GM04503 (cell line): ENCODE measurements at places on chromosomes 4 and X.

GRCh38 chr4:97252615-97253154 lies 890.6 kb downstream of the STPG2 start:
- no peak for DNase-seq

GRCh38 chrX:133175605-133176004 lies 42.5 kb downstream of the TFDP3 start:
- DNase-seq: no peak

GRCh38 chr4:168598191-168598590 lies 101.3 kb downstream of the PALLD start:
- peak; percentile 84 for DNase-seq

DNA sequence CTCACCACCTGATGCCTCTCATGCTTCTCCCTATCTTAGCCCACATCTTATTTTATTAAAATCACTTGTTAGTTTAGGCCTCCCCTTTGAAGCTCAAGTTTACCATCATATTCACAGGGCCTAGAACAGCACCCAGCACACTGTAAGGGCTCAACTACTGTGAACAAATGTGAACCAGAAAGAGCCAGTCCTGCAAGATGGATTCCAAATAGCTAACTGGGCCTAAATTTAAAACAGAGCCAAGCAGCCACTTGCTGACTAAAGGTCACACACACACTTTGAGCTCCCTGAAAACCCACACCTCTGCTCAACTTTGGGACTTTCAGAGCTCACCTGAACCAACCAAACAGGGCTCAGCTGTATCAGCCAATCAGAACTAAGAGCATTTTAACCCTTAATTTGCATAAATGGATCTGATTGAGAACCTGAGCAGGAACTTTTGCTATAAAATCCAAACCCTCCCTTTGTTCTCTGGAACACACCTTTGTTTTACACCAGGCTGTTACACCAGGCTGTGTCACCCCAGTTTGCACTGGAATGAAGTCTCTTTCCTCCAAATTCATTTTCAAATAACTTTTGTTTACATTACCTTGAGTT lies 62.1 kb upstream of the EXOC1L start:
- DNase-seq: no peak

- no peak for DNase-seq
Observed at GRCh38 chrX:30864383-30864785, 24.7 kb downstream of the TAB3 start.

DNA sequence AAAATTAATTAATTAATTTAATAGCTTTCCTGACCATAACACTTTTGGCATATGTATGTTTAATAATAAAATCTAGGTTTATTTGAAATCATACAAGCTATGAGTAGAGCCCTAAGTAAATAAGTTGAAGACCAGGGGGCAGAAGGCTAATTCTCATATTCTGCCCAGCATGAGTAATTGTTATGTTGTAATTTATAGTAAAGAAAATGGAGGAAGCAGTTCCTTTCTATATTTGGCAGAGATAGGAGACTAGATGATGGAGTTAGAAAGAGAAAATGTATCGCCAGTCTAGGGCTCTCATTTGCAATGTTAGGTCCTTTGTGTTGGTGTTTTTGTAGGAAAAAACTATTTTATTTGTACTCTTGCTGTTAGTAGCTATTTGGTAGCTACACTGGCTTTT lies 89.1 kb downstream of the FNIP2 start:
- no peak for DNase-seq

DNA sequence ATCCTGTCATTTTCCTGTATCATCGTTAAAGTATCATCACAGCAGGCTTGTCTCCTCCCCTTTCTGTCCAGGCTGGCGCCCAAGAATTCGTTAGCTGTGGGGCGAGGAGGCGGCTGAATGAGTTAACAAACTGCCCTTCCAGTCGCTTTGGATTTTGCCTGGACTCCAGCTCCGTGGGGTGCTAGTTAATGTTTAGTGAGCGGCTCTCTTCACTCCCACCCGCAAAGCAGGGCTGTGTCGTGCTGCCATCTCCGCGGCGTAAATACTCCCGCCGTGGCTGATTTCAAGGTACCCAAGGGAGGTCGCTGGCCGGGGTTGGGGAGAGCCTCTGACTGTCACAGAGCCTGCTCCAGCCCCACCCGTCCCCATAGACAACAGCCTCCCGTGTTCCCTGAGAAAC lies 44.9 kb upstream of the SPRY1 start:
- no peak for DNase-seq

DNA sequence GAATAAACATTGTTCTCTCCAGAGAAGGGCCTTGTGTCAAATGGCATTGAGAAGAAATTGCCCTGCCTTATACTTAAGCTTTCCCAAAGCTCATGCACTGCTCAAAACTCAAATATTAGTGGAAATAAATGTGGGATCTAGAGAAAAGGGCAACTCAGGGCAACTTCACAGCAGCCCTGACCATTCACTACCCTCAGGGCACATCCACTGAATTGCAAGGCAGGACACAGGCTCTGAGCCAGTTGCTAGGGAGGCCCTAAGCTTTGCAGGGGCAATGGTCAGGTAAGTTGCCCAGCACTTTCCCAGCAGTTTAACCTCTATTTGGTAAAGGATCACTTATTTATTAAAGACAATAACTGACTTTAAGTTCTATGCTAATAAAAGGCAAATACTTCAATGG lies 255.3 kb upstream of the TEX13A start:
- no peak for DNase-seq

GRCh38 chr4:2366252-2367192 lies 51.9 kb downstream of the ZFYVE28 start:
- no peak for DNase-seq

DNA sequence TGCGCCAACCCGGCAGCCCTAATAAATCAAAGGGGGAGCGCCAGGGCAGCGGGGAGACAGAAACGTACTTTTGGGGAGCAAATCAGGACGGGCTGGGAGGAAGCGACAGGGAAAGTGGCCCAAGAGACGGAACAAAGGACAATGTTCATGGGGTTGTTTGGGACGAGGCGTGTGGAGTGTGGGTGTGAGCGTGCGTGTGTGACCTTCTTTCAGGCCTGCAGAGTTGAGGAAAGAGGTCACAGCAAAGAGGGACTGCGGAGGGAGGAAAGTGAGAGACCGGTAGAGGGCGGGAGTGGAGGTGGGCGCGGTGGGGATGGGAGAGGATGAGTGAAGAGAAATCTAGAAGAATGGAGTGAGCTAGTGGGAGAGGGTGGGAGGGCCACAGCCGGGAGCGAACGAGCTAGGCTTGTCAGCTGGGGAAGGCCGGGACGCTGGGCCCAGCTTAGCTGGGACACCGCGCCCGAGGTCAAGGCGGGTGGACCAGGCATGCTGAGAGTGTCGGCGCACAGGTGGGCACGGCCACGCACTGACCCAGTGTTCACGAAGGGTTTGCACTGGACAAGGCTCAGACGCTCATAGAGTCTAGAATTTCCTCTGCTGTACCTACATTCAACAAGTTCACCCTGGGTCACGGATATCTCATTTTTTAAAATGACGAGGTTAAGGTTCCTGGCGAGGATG lies 14.7 kb upstream of the PITX2 start:
- no peak for DNase-seq

- no peak for DNase-seq
Observed at GRCh38 chr4:37661772-37662171, 24.4 kb downstream of the RELL1 start.

- no peak for DNase-seq
Observed at GRCh38 chr4:20403290-20403689, 151.6 kb downstream of the SLIT2 start.

DNA sequence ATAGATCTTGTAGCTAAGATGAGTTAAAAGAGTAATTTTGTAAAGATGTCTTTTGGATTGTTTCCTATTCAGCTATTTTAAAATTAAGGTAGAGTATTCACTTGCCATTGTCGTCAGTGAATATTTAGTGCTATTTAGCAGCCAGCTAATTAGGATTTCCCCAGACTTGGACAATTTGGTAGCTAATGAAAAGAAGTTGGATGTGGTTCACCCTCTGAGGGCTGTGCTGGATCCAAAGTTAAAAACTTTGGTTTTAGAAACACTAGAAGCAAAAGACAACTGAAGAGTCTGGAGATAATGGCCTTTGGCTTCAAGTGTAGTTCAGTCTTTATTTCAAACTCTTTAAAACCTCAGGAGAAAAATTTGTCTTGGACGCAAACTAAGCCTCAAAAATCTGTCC lies 41.3 kb downstream of the ATG4A start:
- no peak for DNase-seq

GRCh38 chr4:20552004-20552403 lies 148.3 kb upstream of the PACRGL start:
- no peak for DNase-seq

GRCh38 chr4:107835406-107835805 lies 10.7 kb downstream of the SGMS2 start:
- DNase-seq: no peak

- DNase-seq: peak; percentile 77
Observed at GRCh38 chr4:101191302-101192098, 155.8 kb downstream of the PPP3CA start.

DNA sequence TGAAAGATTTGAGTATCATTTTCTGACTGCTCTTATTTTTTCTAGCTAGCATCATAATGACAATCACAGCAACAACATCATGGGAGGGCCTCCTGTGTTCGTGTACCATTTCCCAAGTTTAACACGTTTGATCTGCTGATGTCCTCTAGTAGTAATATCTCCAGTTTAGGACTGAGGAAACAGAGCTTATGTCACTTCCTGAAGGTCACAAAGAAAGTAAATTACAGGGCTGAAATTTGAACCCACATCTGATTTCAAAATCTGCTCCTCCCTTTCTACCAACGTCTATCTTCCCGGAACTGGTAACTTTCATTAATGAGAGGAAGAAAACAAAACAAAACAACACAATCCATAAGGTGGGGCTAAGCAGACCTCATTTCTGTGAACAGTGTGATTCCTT lies 302.7 kb downstream of the PACRGL start:
- no peak for DNase-seq

GRCh38 chr4:987624-988513 lies 1.0 kb downstream of the IDUA start:
- no peak for DNase-seq

GRCh38 chrX:30488092-30488491 lies 89.5 kb downstream of the TASL start:
- no peak for DNase-seq

DNA sequence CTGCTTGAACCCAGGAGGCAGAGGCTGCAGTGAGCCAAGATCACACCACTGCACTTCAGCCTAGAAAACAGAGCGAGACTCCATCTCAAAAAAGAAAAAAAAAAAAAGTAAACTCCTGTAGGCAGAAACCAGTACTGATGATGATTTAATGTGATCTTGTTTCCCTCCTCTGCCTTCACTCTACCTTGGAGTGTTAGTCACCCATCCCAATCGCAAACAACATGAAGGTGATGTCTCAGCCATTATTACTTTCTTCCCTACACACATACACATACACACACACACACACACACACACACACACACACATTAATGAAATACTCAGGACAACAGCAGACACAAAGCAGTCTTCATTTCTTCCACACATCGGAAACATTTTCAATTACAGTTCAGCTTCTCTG lies 15.6 kb downstream of the XKRX start:
- DNase-seq: no peak

DNA sequence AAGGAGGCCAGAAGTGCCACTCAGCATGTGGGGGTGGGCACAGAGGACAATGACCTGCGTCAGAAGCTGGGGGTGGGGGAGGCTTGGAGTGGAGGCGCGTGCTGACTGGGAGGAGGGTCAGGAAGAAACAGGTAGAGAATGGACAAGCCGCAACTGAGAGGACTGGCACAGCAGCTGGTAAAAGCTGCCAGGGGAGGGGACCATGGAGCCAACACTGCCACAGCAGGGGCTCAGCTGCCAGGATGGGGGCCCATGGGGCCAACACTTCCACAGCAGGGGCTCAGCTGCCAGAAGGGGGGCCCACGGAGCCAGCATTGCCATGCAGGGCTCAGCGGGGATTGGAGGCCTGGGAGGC lies 19.1 kb downstream of the RNF212 start:
- DNase-seq: no peak

GRCh38 chr4:148289740-148290139 lies 152.5 kb downstream of the NR3C2 start:
- DNase-seq: no peak

GRCh38 chr4:42473071-42473684 lies 75.9 kb downstream of the SHISA3 start:
- no peak for DNase-seq

DNA sequence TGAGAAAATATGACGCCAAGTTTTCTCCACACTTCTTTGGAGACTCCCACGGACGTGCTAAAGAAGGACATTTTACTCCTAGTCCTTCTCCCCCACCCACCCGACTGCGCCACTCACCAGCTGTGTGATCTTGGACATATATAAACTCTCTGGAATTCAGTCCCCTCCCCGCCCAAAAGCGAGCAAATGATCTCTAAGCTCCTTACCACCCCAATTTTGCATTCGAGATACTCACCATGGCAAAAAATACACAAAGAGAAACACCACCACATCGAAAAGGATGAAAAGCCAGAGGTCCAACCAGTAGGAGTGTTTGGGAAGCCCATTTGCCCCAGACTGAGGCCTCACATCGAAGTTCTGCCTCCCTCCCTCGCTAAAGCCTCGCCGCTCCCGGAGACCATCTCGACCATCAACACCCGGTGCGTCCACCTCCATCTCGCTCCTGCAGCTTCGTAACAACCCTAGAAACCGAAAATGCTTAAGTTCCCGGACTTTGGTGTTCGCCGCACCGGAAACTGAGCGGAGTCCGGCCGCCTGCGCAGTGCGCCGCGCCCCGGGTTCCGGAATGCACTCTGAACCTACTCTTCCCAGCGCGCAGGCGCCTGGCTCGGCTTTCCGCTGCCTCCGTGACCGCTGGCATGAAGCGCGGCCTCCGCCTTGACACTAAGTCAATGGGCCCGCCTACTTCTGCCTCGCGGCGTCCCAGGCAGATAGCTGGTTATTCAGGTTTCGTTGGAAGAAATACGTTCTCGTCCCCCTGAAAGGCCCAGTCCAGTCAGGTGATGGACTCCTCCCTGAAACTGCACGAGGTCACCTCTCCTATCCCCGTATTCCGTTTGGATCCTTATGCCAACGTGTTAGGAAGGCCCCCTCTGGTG lies 21.6 kb downstream of the FABP2 start:
- peak; percentile 64 for DNase-seq

GRCh38 chrX:24732766-24733500 lies 39.2 kb downstream of the POLA1 start:
- no peak for DNase-seq

- no peak for DNase-seq
Observed at GRCh38 chr4:20359692-20360091, 108.0 kb downstream of the SLIT2 start.

- peak; percentile 28 for DNase-seq
Observed at GRCh38 chr4:1726146-1726934, 5.0 kb downstream of the TACC3 start.
